ENCODE measurements at places on chromosomes 12 and 14. TPM values are rescaled to one million over a fixed set of nuclear protein-coding genes. Genes with fewer than 3 reads are reported as not detected.
A peak's percentile ranks its signal among the peaks of the same experiment; 100 is the strongest.

DNA sequence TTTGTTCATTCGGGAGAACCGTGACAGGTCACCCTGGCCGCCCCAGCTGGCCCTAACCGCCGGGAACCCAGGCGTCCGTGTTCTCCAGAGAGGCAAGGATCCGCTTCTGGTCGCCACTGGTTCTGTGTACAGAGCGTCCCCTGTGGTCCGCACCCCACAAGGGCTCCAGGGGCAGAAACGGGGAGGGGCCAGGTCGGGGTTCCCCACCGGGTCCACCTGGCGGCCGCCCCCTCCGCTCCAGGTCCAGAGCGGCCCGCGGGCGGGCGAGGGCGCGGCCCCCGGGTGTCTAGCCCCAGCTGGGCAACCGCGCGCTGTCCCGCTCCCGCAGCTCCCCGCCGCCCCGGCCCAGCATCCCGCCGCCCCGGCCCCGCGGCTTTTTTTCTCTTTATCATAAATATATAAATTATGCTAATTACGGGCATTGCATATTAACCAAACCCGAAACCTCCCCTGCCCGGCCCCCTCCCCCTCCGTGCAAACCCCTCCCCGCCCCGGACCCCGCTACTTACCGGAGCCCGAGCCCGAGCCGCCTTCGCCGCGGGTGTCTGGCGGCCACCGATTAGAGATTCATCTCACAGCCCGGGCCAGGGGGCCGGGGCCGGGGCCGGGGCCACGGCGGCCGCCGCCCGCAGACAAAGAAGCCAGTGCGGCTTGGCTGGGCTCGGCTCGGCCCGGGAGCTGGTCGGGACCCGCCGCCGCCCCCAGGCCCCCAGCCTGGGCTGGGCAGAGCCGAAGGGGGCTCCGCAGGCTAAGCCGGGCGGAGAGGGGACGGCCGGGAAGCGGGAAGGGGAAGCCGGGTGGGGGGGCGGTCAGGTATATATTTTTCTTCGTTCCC lies 512 bp downstream of the POU6F1 start:
- DNase-seq: peak; percentile 78
- H3K27me3 ChIP-seq: no peaks in the 10 kb centered on the region
- H3K4me3 ChIP-seq: peak overlapping the region; percentile 85
- peak overlapping the region; percentile 93 for H3K27ac ChIP-seq

The B3GNT4 gene
- not detected for polyA plus RNA-seq

DNA sequence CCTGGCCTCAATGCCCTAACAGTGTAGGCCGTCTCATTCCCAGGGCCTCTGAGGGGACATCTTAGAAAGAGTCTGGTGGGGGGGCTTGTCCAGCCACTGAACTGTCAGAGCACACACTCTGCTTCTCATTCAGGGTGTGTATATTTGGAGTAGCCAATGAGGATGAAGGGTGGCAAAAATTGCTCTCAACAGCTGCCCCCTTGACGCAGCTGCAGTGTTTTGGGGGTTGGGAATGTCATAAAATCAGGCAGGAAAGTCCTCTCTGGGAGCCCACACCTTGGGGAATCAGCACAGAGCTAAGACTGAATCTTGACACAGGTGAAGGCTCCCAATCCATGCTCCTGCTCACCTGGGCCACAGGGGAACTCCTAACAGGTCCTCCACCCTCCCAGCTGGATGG lies 1.5 kb downstream of the RASAL1 start:
- no peak for DNase-seq
- no peak overlapping the region for H3K27ac ChIP-seq
- H3K36me3 ChIP-seq: no peaks in the 10 kb centered on the region
- peaks cover 29% of the 10 kb centered on the region for H3K4me1 ChIP-seq

- H3K4me1 ChIP-seq: no peaks in the 10 kb centered on the region
- no peaks in the 10 kb centered on the region for H3K36me3 ChIP-seq
- H3K27ac ChIP-seq: no peak overlapping the region
- H3K4me3 ChIP-seq: no peak overlapping the region
These were observed 137.4 kb downstream of the GRIP1 start for GRCh38 chr12:66541426-66541825.

DNA sequence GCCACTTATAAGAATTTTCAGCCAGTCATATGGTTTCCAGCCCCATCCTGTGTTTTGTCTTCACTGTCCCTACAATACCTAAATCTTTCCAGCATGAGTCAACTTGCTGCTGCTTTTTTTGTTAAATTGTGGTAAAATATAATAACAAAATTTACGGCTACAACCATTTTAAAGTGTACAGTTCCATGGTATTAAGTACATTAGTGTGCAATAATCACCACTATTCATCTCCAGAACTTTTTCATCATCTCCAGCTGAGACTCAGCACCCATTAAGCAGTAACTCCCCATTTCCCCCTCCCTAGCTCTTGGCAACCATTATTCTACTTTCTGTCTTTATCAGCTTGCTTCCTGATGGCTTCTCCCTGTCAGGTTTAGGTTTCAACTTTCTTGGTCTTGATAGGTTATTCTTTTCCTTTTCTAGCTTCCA lies 39.1 kb downstream of the FRS2 start:
- no peak overlapping the region for H3K27ac ChIP-seq
- no peak overlapping the region for H3K4me3 ChIP-seq
- peaks cover 4% of the 10 kb centered on the region for H3K4me1 ChIP-seq
- no peaks in the 10 kb centered on the region for H3K36me3 ChIP-seq

GRCh38 chr12:57001448-57001906 lies 4.9 kb downstream of the ZBTB39 start:
- peaks cover 30% of the 10 kb centered on the region for H3K4me1 ChIP-seq
- no peak overlapping the region for H3K27ac ChIP-seq
- H3K4me3 ChIP-seq: no peak overlapping the region
- peak; percentile 76 for DNase-seq
- no peaks in the 10 kb centered on the region for H3K27me3 ChIP-seq
- H3K36me3 ChIP-seq: peaks cover 50% of the 10 kb centered on the region

DNA sequence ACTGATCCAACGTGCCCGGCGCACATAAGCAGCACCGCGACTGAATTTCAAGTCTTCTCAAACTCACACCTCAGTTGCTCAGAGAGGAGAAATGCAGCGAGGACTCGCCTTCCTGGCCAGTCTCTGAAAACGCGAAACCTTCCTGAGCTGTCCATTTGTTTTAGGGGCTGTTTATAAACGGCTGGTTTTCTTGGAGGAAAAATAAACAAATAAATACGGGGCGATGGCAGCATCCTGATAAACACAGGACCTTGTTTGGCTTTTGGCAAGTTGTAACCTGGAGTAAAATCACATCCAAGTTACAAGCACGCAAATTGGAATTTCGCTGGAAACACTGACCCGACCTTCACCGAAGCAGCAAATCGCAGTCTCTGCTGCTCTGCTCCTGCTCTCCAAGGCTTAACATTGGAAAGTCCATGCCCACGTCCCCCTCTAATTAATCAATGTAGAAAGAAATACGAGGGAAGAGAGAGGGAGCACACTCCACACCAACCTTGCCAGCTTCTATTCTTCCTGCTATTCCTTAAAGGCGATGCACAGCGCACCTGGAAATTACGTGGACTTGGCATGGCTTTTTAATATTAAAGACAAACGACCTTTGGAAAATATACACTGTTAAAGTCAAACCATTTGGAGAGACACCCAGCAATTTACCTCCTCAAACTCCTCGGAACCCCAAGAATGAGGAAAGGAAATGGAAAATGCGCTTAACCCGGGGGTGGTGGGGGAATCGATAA lies 248.8 kb downstream of the APAF1 start:
- peaks cover 23% of the 10 kb centered on the region for H3K27me3 ChIP-seq
- no peak overlapping the region for H3K27ac ChIP-seq
- no peak overlapping the region for H3K4me3 ChIP-seq

- peaks cover 8% of the 10 kb centered on the region for H3K27me3 ChIP-seq
- no peak for DNase-seq
- H3K4me1 ChIP-seq: peaks cover 18% of the 10 kb centered on the region
- no peak overlapping the region for H3K27ac ChIP-seq
- H3K36me3 ChIP-seq: no peaks in the 10 kb centered on the region
These were observed 4.0 kb upstream of the LIMA1 start for GRCh38 chr12:50287271-50287670.

The ENDOU gene
- 0.03 TPM for polyA plus RNA-seq

GRCh38 chr12:89257340-89257739 lies 95.0 kb downstream of the DUSP6 start:
- H3K27me3 ChIP-seq: no peaks in the 10 kb centered on the region
- no peak overlapping the region for H3K27ac ChIP-seq
- no peak for DNase-seq
- H3K36me3 ChIP-seq: no peaks in the 10 kb centered on the region

DNA sequence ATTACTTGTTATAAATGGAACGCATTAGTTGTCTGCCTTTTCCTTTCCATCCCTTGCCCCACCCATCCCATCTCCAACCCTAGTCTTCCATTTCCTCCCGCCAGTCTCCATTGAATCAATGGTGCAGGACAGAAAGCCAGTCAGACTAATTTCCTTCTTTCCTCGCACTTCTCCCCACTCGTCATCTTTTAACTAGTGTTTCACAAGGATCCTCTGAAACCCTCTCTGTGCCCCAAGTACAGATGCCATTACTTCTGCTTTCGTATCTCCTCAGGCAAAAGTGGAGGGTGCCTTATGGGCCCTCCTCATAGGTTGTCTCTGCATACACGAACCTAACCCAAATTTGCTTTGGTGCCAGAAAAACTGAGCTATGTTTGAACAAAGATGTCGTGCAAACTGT lies 4.2 kb downstream of the DAZAP2 start:
- peaks cover 59% of the 10 kb centered on the region for H3K36me3 ChIP-seq
- DNase-seq: no peak
- H3K4me1 ChIP-seq: peaks cover 44% of the 10 kb centered on the region

GRCh38 chr14:80982711-80983110 lies 27.3 kb downstream of the TSHR start:
- no peaks in the 10 kb centered on the region for H3K4me1 ChIP-seq
- H3K27ac ChIP-seq: no peak overlapping the region
- DNase-seq: no peak
- no peaks in the 10 kb centered on the region for H3K27me3 ChIP-seq
- no peaks in the 10 kb centered on the region for H3K36me3 ChIP-seq
- no peak overlapping the region for H3K4me3 ChIP-seq

GRCh38 chr14:64196814-64197411 lies 97.3 kb downstream of the ESR2 start:
- no peaks in the 10 kb centered on the region for H3K27me3 ChIP-seq
- H3K4me1 ChIP-seq: peaks cover 51% of the 10 kb centered on the region
- peak overlapping the region; percentile 50 for H3K4me3 ChIP-seq

DNA sequence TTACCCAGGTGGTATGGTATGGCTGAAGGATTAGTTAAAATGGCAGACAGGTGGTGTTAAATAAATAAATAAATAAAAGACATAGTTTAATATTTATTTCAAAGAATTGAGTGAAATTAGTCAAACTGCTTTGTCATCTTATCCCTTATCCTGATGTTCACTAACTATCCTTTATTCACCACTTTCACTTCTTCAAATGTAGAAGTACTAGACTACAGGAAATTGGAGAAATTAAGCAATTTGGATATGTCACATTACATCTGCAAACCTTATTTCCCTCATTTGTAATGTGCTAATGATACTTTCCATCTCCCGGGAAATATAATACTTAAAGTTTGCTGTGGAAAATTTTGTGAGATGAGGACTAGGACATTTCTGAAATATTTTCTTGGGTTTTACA lies 1195.7 kb downstream of the LRFN5 start:
- no peaks in the 10 kb centered on the region for H3K27me3 ChIP-seq
- no peak for DNase-seq
- no peaks in the 10 kb centered on the region for H3K36me3 ChIP-seq
- no peaks in the 10 kb centered on the region for H3K4me1 ChIP-seq

DNA sequence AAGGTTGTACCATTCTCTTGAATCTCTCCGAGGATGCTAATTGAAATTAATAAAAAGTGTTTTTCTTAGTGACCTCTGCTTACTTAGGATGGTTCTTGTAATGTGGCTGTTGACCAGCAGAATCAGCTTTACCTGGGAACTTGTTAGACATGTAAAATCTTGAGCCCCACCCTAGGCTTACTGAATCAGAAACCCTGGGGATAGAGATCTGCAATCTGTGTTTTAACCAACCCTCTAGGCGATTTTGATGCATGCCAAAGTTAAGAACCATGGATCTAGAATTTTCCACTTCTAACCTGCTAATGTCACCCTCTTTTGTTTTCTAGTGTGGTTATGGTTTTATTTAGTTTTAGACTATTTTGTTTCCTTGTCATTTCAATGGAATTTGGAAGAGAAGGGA lies 6.5 kb downstream of the NUBPL start:
- no peaks in the 10 kb centered on the region for H3K27me3 ChIP-seq
- no peak overlapping the region for H3K4me3 ChIP-seq
- no peak for DNase-seq
- no peak overlapping the region for H3K27ac ChIP-seq
- peaks cover 2% of the 10 kb centered on the region for H3K36me3 ChIP-seq
- no peaks in the 10 kb centered on the region for H3K4me1 ChIP-seq

The CRIP1 gene
- polyA plus RNA-seq: 293 TPM

DNA sequence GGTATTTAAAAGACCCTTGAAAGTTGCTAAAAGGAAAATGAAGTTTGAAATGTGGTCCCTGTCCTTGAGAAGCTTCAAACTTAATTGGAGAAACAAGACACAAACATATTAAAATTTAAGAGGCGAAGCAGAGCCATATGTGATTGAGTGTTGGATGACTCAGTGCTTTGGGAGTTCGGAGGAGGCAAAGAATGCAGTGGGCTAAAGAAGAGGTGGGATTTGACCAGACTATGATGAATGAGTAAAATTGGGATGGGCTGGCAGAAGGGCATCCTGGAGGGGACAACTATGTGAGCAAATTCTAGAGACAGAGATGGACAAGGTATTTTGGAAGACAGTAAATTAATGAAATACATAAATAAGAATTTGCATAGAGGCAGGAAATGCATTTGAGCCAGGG lies 358.6 kb downstream of the EGLN3 start:
- DNase-seq: no peak
- no peaks in the 10 kb centered on the region for H3K36me3 ChIP-seq
- H3K4me1 ChIP-seq: no peaks in the 10 kb centered on the region
- no peaks in the 10 kb centered on the region for H3K27me3 ChIP-seq
- no peak overlapping the region for H3K27ac ChIP-seq
- H3K4me3 ChIP-seq: no peak overlapping the region

The SOX5 gene
- 3.9 TPM for polyA plus RNA-seq

All from B cell (primary cell).